ENCODE measurements at places on chromosomes 16 and 17.

GRCh38 chr17:48429638-48430586, at the start of gene SKAP1:
Gene SKAP1 (minus strand): TSS chr17:48430214.
- DNase-seq: no peak

- no peak for DNase-seq
Measured at GRCh38 chr17:79164913-79165695, 90.5 kb downstream of the ENGASE start.

DNA sequence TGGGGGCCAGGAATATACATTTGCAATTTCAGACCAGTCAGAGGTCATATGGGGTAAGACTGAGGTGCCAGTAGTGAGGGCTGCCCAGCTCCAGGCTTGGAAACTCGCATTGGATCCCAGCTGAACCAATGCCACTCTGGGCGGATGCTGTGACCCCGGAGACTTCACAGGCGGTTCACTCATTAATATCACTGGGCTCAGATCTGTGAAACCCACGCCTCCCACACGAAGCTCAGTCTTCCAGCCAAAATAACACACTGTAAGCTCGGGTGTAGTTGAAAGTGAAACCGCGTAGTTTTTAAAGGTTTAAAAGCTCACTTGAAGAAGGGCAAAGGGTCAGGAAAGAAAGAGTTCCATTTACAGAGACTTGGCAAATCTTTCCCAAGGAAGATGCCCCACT, 254.8 kb downstream of the FOXL1 start:
- no peak for DNase-seq

DNA sequence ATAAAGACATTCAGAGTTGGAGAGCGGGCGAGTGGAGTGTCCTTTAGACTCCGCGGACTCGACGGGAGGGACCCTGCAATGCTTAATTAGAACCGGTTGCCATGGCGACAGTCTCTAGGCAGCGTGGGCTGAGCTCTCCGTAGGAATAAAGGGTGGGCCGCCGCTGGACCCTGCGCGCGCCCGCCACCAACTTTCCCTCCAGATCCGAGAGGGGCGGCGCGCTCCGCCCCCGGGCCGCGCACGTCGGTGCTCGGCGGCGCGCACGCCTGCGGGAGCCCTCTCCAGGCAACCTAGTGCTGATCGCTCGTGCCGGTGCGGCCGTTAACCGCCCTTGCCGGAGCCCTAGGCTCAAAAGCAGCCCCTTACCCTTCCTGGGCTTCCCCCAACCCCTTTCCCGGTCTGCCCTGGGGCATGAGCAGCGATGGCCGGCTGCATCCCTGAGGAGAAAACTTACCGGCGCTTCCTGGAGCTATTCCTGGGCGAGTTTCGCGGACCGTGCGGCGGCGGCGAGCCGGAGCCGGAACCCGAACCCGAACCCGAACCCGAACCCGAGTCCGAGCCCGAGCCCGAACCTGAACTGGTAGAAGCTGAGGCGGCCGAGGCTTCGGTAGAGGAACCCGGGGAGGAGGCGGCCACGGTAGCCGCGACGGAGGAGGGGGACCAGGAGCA, at the start of gene PPM1E:
TSS of gene PPM1E (plus strand) at position 278 of the 669 bp plus-strand sequence.
- peak; percentile 54 for DNase-seq

DNA sequence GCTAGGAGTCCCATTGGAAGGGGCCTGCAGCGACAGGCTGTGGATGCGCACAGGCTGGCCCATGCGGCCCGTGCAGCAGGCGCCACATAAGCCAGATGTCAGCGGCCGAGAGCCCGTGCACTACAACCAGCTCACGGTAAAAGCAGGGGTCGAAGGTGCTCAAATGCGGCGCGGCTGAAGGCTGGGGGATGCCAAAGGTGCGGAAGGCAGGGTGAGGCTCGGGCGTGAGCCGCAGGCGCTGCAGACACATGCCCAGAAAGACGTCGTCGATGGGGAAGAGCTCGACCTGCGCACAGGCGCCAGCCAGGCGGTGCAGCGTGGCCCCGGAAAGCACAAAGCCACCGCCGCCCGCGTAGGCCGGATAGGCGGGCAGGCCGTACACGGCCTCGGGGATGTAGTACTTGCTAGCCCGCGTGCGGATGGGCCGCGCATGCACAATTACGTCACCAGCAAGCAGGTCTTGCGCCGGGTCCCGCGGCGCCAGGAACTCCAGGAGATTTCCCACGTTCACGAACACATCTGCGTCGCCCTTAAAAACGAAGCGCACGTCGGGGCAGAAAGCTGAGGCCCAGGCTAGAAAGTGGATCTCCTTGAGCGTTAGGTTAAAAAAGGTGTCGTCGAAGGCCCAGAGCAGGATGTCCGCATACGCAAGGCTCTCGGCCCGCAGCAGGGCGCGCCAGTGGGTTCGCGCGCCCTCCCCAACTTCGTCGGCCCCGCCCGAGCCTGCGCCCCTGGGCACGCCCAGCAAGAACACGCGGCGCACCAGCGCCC, 1.3 kb downstream of the B3GNT9 start:
- no peak for DNase-seq

DNA sequence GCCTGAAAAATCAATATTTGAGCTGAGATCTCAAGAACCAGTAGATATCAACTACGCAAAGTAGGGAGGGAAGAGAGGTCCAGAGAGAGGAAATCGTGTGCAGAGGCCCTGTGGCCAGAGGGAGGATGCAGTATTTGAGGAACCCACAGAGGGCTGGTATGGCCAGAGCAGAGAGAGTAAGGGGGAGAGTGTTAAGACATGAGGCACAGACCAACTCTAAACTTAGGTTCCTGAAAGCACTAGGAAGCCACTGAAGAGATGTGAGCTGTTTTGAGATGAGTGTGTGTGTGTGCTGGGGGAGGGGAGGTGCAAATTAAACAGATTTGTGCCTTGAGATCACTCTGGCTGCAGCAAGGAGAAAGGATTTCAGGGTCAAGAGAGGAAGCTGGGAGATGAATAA, 10.9 kb downstream of the SLC13A2 start:
- no peak for DNase-seq

DNA sequence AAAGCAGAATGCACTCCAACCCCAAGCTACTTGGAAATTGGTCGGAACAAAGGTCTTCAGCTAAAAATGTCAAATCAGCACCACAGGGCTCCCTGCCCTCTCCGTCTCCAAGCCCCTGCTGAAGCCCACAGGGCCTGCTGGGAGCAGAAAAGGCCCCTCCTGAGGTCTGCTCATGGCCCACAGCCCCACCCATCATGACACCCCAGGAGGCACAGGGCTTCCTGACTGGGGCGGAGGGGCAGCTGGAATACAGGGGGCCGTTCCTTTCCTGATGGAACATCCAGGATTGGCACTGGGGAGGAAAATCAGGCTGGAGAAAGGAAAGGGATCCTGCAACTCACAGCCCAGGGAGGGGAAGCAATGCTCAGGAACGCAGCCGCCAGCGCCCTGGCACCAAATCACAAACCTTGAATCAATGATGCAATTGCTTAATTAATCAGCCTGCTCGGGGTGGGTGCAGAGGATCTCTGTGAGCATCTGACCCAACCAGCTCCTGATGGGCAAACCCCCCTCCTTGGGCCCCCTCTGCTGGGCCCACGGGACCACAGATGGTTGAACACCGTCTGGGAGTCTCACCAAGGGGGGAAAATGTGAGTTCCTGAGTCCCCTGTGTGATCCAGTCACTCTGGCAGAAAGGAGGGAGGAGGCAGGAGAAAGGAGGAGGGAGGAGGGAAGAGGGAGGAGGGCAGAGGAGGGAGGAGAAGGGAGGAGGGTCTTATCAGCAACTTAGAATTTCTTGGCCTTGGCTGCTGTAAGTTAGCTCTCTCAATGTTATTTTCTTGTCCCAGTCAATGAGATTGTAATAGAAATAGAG, 155.5 kb downstream of the ZNF423 start:
- DNase-seq: no peak

GRCh38 chr17:54983260-54983659, 14.7 kb downstream of the STXBP4 start:
- DNase-seq: no peak

DNA sequence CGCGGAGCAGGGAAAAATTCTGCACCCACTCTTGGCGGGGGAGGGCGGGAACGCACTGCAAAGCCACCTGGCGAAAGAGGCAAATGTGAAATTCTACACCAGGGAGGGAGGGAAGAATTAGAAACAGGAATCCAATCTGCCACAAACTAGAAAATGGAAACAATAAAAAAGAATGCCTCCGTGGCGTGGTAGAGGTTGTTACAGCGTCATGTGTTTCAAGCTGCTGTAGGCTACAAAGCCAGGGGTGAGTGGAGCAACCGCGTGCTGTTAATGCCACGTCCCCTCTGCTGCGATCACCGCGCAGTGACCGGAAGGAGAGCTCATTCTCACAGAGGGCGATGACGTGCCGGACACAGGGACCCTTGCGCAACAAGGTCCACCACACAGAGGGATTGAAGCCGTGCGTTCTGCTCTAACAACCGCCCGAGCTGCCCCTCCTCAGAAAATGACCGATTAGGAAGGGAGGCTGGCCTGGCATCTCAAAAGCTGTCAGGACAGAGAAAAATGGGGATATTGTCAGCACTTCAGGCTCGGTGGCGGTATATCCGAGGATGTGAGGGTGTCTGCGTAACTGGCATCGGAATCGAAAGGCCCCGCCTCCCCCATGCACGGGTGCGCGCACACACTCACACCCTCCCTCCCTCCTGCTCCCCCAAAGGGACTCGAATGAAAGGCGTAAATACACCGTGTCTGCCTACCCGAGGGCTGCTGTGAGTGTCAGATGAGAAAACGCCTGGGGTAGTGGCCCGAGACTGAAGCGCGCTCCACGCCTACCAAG, 70.8 kb upstream of the TNRC6C start:
- peak; percentile 58 for DNase-seq

DNA sequence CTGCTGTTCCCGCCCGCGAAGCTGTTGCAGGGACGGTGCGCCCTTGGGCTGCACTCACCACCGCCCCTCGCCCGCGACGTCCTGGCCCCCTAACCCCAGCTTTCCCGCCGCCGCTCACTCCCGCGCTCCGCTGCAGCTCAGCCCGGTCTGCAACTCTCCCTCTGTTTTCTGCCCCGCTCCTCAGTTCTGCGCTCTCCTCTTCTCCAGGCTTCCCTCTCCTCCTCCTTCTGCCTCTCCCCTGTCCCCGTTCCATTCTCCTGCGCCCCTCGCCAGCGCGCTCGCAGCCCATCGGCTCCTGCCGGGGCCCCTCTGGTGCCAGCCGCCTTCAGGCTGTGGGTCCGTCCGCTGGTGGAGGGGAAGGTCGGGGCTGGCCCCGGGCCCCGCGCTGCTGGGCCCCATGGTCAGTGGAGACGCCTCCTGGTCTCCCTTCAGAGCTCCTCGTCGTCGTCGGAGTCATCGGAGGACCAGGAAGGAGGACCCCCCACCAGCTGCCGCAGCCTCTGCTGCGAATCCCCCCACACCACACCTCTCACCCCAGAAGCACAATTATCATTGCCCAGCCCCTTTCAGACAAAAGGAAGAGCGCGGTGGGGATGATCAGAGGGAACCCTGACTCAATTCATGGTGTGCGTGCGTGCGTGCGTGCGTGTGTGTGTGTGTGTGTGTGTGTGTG, 223.2 kb upstream of the FOXF1 start:
- no peak for DNase-seq

DNA sequence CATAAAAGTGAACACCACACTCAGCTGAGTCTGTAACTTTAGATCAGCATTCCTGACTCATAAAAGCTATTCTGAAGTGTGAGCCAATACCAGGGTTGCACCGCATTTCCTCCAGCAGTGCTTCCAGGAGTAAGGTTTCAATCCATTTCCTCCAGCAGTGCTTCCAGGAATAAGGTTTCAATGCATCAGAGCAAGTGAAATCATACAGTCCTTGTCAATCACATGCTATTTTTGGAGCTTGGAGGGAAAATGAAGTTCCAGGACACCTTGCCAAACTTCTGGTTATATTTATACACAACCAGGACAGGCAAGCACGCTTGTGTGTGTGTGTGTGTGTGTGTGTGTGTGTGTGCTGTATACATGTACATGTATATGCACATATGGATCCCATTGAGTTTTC, 327.6 kb downstream of the GRIN2A start:
- DNase-seq: no peak

DNA sequence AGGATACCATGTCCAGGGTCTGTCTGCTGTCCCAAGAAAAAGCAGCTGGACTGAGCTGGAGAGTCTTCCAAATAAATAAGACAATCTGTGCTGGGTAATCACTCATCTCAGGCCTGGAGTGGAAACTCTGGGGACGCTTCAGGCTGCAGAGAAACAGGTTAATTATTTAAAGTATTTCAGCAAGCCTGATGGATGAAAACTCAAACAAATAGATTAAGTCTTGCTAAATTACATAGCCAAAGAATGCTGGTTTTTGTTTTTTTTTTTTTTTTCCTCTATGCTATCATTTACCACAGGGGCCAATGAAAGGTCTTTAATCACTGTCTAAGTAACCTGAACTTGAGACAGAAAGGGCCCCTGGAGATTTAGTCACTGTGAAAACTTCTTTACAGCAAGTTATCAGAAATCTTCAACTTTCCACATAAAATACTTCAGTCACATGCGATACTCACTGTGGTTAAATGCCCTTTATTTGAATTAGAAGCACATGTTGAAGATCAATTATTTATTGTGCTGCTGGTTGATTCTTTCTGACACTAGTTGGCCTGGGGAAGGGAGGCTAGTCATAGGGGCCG, 31.0 kb upstream of the KCNJ2 start:
- no peak for DNase-seq

- no peak for DNase-seq
Measured at GRCh38 chr16:80612461-80613017, 71.7 kb downstream of the DYNLRB2 start.

GRCh38 chr16:4115949-4116318, 308 bp downstream of the ADCY9 start:
- no peak for DNase-seq

GRCh38 chr16:77165006-77165405, 26.0 kb upstream of the MON1B start:
- DNase-seq: no peak

DNA sequence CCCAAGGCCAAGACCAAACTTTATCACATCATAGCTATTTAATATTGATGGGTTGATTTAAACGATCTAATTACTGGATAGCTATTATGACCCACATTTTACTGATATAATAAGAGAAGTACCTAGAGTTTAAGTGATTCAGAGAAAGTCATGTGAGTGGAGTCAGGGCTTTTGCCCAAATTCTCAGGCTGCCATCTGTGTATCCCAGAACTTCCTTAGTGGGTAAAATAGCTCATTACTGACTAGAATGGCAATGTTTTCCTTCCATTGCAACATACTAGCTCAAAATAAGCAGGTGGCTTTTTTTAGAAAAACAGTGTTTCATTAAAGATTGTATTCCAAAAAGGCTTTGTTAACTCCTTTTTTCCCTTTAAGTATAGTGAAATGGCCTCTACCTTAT, 113.9 kb upstream of the MAF start:
- no peak for DNase-seq

Data from occipital lobe (tissue), 3 donors.